ENCODE measurements at places on chromosomes 13 and 19.

- peak; percentile 10 for DNase-seq
These were observed 180.0 kb downstream of the LHFPL6 start for GRCh38 chr13:39422845-39423565.

- DNase-seq, result no peak
These were observed 14.3 kb upstream of the SCEL start for GRCh38 chr13:77521194-77521593.

DNA sequence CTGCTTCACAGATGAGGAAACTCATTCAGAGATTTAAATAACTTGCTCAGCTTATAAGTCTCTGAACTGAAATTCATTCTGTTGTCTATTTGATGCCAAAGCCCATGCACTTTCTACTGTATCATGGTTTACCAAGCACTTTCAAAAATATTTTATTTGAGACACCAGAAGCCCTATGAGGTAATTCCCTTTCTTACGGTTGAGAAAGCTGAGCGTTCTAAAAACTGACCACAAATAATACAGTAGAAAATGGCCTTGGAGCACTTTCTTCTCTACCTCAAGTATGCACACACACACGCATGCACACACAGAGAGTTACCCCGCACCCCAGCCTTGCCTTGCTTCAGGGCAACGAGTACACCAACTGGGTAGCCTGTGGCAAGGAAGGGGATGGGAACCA, 228.5 kb downstream of the RFC3 start:
- no peak for DNase-seq

GRCh38 chr13:55359067-55359466, 1781.7 kb upstream of the PRR20A start:
- DNase-seq, result no peak
